Spleen (tissue), 13 donors: ENCODE measurements at places on chromosomes 13 and 19. TPM values are rescaled to one million over a fixed set of nuclear protein-coding genes. Genes with fewer than 3 reads are reported as not detected.

Gene RAVER1
- total RNA-seq, result 40.3 TPM

Gene KCNJ14
- total RNA-seq, result 0.97 TPM

Gene BRME1
- total RNA-seq, result 3.5 TPM

Gene TNFSF13B
- 30.4 TPM for total RNA-seq

Gene ZNF93
- total RNA-seq, result 21.7 TPM

- DNase-seq, result peak; percentile 77
- peak overlapping the region; percentile 24 for H3K4me3 ChIP-seq
- H3K36me3 ChIP-seq, result peaks cover 58% of the 10 kb centered on the region
- H3K27me3 ChIP-seq, result no peaks in the 10 kb centered on the region
These were observed 6.1 kb downstream of the SBNO2 start for GRCh38 chr19:1167687-1168571.

DNA sequence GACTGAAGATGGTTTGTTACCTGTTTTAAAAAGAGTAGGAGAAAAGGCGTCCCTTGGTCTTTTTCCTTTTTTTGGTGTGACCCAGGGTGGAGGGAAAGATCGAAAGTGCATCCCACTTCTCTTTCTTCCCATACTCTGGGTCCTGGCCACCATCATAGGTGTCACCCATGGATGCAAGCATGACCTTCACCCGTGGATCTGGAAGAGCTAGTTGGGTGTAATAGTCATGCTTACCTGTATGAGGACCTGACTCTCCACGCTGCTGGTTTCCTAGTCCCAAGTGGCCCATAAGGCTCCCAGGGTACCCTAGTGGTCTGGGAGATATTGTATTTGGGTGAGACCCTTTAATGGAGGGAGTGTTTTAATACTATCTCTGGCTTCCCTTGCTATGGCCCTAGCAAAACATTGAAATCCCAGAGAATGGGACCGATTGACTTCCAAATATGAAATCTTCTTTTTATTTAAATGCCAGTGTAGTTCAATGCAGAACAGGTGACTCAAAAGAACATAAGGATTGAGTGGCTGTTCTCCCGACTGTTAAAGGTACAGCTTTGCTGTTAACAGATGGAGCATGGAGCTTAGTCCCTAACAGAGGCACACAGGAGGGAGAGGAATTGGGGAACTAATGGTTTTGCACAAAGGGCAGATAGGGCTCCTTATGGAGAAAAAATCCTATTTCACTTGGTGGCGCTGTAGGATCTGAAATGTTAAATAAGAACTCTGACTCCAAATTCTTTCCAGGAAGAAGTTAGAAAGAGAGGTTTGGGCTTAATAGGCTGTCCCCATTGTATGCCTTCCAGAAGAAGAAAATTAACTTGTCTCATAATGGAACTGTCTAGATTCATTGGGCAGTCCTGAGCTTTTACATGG lies 7.0 kb upstream of the ZNF550 start:
- no peaks in the 10 kb centered on the region for H3K4me1 ChIP-seq
- H3K27ac ChIP-seq, result no peak overlapping the region
- H3K36me3 ChIP-seq, result peaks cover 7% of the 10 kb centered on the region

DNA sequence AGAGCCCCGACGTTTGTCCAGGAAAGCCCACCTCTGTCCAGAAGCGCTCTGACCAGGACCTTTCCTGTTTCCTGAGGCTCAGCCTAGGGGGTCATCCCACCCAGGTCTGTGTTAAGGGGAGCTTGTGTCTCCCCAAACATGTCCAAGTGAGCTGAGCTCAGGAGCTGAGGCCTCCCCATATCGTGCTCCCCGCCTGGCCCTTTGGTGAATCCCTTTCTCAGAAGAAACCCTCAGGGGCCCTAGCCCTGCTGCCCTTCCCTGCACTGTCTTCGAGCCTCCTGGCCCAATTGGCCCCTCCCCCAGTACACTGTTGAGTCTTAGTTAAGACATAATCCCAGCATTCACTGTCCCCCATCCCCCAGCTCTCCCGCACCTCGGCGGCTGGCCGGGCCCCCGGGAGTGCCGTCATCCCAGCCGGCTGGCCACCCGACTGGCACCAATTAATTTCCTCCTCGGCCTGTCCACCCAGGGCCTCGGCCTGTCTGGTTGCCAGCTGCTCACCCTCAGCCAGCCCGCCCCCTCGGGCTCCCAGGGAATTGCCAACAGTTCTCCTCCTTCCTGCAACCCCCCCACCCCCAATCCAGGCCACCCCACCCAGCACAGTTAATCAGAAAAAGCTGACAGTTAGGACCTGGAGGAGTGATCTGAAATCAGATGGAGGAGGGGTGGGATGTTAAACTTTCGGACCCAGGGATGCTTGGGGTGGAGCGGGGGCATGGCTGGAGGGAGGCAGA lies 13.6 kb downstream of the IER2 start:
- DNase-seq, result peak; percentile 89
- H3K27ac ChIP-seq, result peak overlapping the region; percentile 96
- no peaks in the 10 kb centered on the region for H3K36me3 ChIP-seq
- H3K4me1 ChIP-seq, result peaks cover 69% of the 10 kb centered on the region
- no peaks in the 10 kb centered on the region for H3K27me3 ChIP-seq
- peak overlapping the region; percentile 40 for H3K4me3 ChIP-seq

DNA sequence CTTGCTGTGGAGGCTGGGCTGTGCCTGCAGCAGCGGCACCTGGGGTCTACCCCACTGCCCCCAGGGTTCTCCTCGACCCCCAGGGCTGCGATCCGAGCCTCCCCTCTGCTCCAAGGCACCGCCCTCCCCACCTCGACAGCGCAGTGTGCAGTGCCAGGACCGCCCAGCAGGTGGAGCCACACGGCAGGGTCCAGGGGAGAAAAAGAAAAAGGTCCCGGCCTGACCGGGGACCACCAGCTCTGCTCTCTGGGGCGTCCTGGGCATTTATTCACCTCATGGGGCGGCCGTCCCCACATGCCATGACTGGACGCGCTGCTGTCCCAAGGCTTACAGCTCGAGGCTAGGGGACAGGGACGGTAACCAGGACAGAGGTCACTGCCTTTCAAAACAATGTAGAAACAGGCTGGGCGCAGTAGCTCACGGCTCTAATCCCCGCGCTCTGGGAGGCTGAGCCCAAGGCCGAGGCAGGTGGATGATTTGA lies 10.6 kb downstream of the REXO1 start:
- no peak for DNase-seq
- peak overlapping the region; percentile 20 for H3K27ac ChIP-seq
- no peak overlapping the region for H3K4me3 ChIP-seq
- H3K4me1 ChIP-seq, result peaks cover 100% of the 10 kb centered on the region
- no peaks in the 10 kb centered on the region for H3K27me3 ChIP-seq

GRCh38 chr19:7368456-7368855 lies 19.7 kb downstream of the ARHGEF18 start:
- no peaks in the 10 kb centered on the region for H3K27me3 ChIP-seq
- no peak overlapping the region for H3K4me3 ChIP-seq
- no peak for DNase-seq
- no peak overlapping the region for H3K27ac ChIP-seq

DNA sequence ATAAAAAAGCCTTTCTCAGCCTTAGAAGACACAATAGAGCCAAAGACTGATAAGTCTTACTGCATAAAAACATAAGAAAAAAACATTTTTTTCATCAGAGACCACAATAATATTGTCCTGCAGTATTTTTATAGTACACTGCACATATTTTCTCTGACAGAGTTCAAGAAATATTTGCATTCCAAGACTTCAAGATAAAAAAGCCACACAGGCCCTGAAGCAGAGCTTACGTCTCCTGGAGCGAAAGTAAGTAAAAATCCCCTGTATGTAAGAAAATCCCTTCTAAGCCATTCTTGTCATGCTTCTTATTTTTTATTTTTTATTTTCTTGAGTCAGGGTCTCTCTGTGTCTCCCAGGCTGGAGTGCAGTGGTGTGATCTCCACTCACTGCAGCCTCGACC lies 755.9 kb downstream of the LIG4 start:
- no peaks in the 10 kb centered on the region for H3K27me3 ChIP-seq
- H3K27ac ChIP-seq, result no peak overlapping the region
- H3K36me3 ChIP-seq, result no peaks in the 10 kb centered on the region
- H3K4me3 ChIP-seq, result no peak overlapping the region
- DNase-seq, result no peak
